Naive thymus-derived CD8-positive, alpha-beta T cell (primary cell): ENCODE measurements at places on chromosomes 4 and X.

DNA sequence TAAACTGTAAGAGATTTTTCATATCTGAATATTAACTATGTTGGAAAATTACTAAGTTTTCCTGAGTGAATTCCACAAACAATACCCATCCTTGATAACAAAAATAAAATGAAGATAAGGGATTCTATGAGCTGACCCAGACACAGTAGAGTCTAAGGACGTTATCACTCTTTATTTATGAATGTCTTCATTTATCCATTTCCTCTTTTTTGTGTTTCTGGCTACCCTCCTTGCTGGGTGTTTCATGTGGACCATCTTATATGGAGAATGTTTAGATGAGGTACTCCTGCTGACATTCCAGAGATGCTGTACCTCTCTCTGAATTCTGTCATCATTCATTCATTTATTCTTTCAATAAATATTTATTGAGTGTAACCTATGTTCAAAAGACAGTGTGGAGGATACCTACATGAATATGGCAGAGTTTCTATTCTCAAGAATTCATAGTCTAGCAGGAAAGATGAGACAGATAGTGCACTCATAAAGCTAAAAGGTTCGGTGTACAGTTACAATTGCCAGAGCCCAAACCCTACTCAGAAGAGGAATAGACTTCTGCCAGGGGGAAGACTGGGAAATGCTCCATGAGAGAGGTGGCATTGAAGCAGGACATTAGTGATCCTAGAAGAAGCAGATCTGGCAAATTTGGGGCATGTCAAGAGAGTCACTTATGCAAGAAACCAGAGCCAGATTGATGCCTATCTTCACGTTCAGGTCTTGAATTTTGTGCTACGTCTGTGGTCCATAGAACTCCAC lies 195.8 kb downstream of the MAML3 start:
- H3K4me1 ChIP-seq, result no peaks in the 10 kb centered on the region
- H3K27ac ChIP-seq, result no peak overlapping the region
- no peak for DNase-seq
- H3K4me3 ChIP-seq, result no peak overlapping the region

DNA sequence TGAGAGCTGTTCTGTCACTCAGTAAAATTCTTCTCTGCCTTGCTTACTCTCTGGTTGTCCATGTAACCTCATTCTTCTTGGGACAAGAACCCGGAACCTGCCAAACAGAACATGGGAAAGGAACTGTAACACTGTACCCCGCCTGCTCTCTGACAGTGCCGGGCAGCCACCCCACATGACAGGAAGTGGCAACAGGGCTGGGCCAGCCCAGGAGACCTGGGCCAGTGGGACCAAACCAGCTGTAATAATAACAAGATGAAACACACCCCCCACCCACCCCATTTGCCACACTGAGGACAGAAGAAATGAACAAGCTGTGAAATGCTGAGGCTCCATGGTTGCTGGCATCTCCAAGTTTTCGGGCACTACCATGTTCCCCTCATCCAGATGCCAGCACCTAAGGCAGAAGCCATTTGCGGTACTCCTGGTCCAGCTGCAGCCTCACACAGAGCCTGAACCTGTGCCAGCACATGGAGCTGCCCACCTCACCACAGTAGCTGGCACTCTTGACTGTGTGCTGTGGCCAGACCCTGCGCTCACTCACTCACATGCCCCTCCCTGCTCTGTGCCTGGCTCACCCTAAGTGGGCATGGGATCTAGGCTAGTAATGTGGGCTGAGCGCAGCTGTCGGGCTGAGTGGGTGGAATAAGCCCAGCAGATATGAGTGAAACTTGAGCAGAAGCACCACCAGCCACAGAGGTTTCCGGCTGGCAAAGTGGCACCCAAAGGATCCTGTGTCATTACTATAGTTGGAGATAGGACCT lies 126.2 kb upstream of the UGT8 start:
- no peaks in the 10 kb centered on the region for H3K36me3 ChIP-seq
- H3K27me3 ChIP-seq, result peaks cover 5% of the 10 kb centered on the region
- no peak overlapping the region for H3K4me3 ChIP-seq
- DNase-seq, result no peak

DNA sequence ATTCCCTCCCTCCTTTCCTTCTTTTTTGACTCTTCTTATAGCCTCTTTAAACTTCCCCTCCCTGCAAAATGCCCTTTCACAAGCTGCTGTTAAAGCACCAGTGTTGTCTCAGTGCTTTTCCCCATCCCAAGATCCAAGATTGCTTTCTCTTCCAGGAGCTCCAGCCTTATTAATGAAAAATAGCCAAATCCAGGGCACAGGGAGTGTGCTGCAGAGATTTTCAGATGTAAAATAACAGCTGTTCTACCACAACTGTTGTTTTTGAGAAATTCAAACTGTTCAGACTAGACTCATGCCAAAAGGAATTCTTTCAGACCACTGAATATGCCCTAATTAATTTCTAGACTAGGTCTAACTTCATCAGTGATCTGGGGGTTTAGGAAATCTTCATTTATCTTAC lies 47.0 kb upstream of the GPC3 start:
- H3K36me3 ChIP-seq, result no peaks in the 10 kb centered on the region
- DNase-seq, result no peak
- no peak overlapping the region for H3K27ac ChIP-seq

DNA sequence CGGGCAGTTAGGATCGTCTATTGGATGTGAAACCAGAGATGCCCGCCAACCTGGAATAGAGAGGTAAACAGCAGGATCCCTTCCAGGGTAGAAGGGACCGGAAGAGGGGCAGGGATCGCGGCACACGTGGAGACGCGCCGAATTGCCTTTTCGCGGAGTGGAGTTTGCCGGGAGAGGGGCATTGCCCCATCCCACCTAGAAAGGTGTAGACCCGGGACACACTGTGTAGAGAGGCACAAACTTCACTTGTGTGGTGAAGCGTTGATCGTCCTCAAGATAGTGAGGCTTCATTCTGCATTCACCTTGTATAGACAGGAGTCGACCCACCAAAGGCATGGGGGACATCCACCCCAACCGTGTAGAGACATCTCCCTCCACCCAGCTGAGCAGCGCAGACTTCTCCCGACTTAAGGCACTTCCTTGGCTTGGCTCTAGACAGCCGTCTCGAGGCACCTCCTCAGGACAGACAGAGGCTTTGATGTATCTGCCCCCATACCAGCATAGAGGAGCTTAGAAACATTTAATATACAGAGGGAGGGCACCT lies 410 bp downstream of the GNL3L start:
- no peaks in the 10 kb centered on the region for H3K27me3 ChIP-seq
- H3K27ac ChIP-seq, result peak overlapping the region; percentile 96
- H3K4me3 ChIP-seq, result peak overlapping the region; percentile 94
- H3K4me1 ChIP-seq, result peaks cover 14% of the 10 kb centered on the region

GRCh38 chr4:76736414-76736813 lies 161.5 kb downstream of the SOWAHB start:
- no peak overlapping the region for H3K27ac ChIP-seq
- no peaks in the 10 kb centered on the region for H3K36me3 ChIP-seq
- H3K4me3 ChIP-seq, result no peak overlapping the region
- no peak for DNase-seq

DNA sequence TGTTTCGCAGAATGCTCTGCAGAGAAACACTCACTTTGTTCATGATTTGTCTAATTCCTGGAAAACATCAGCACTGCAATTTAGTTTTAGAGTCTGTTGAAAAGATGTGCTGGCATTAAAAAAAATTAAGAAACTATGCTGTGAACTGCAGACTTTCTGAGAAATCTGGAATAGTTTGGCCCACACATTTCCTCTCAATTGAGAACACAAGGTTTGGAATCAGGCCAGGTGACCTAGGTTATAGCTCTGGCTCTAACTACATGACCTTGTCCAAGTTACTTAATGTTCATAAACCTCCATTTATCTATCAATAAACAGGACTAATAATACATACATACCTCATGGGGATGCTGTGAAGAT lies 61.4 kb upstream of the ENPEP start:
- peaks cover 6% of the 10 kb centered on the region for H3K36me3 ChIP-seq
- no peak overlapping the region for H3K4me3 ChIP-seq
- DNase-seq, result no peak
- H3K4me1 ChIP-seq, result no peaks in the 10 kb centered on the region
- no peak overlapping the region for H3K27ac ChIP-seq
- peaks cover 10% of the 10 kb centered on the region for H3K27me3 ChIP-seq

GRCh38 chrX:148567779-148568178 lies 67.4 kb downstream of the AFF2 start:
- H3K27me3 ChIP-seq, result peaks cover 3% of the 10 kb centered on the region
- no peak for DNase-seq
- H3K4me1 ChIP-seq, result no peaks in the 10 kb centered on the region
- H3K36me3 ChIP-seq, result no peaks in the 10 kb centered on the region

DNA sequence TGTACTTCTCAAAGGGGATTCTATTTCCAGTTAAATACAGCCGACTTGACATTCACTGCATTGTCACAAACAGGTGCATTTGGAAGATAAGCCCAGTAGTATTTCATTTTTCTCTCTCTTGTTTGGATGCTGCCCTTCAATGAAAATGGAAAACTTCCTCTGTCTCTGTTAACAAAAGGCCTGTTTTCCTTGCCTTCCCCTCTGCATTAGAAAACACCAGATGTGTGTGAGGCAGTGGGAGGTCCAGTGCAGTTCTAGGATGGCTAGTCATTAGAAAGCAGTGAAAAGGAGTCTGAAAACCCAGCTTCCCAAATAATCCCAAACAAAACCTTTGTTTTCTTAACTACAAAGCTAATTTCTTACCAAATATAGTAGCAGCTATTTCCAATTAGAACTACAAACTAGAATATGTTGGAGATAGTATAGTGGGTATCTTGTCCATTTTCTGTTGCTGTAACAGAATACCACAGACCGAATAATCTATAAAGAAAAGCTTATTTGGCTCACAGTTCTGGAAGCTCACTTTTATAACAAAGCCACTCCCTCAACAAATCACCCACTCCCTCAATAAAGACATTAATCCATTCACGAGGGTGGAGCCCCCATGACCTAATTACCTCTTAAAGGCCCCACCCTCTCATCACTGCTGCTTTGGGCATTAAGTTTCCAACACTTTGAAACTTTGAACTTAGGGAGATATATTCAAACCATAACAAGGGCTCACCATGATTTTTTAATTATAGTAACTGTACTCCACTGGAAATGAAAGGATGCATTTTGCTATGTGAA lies 452.1 kb upstream of the RPS6KA3 start:
- H3K27ac ChIP-seq, result no peak overlapping the region
- H3K4me3 ChIP-seq, result no peak overlapping the region
- peaks cover 5% of the 10 kb centered on the region for H3K36me3 ChIP-seq
- DNase-seq, result no peak

- no peaks in the 10 kb centered on the region for H3K36me3 ChIP-seq
- no peaks in the 10 kb centered on the region for H3K4me1 ChIP-seq
- no peaks in the 10 kb centered on the region for H3K27me3 ChIP-seq
- DNase-seq, result no peak
- no peak overlapping the region for H3K27ac ChIP-seq
- no peak overlapping the region for H3K4me3 ChIP-seq
Observed at GRCh38 chrX:142214081-142214480, 9.0 kb upstream of the MAGEC2 start.

DNA sequence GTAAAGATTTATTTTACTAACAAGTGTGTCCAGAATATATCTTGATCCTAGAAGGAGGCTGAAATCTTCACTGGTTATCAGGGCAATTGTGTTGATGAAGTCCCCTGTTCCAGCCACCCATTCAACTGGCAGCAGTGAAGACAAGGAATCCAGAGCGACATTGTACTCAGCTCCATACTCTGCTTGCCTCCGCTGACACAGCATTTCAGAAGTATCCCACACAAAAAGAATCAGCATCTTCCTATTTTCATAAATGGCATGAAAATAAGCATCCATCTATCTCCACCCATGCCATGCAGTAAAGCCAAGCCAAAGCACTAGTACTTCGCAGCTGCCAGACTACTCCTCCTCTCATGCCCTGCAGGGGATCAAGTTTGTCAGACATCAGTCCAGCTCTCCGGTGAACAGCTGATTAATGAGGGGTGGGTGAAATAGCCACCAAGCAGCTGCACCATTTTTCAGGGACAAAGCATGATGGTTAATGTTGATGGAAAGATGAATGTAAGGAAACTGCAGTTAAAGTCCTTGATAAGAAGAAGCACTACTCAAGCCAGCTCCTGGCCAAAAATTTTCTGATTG lies 54.0 kb downstream of the COL25A1 start:
- no peak for DNase-seq
- H3K36me3 ChIP-seq, result no peaks in the 10 kb centered on the region
- H3K4me1 ChIP-seq, result no peaks in the 10 kb centered on the region

DNA sequence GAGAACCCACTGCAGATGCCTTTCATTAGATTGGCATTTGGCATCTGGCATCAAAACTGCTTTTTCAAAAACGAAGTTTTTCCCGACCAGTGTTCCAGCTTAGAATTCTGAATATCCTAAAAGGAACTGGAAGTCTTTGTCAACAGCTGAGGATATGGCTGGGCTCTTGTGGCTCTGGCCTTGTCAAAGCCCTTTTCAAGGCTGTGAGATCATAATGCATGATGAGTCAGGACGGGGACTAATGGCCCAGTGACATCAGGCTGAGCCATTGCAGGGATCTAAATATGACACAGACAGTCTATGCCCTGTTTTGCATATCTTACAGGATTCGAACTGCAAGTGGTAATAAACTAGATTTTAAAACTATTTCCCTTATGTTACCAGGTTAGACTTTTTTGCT lies 306.4 kb downstream of the PTTG2 start:
- H3K27me3 ChIP-seq, result no peaks in the 10 kb centered on the region
- H3K27ac ChIP-seq, result no peak overlapping the region
- DNase-seq, result no peak

- peaks cover 4% of the 10 kb centered on the region for H3K27me3 ChIP-seq
- H3K4me1 ChIP-seq, result peaks cover 13% of the 10 kb centered on the region
- no peak for DNase-seq
- H3K27ac ChIP-seq, result no peak overlapping the region
- no peaks in the 10 kb centered on the region for H3K36me3 ChIP-seq
Observed at GRCh38 chr4:121953860-121954259, 2.0 kb upstream of the TRPC3 start.

- no peaks in the 10 kb centered on the region for H3K4me1 ChIP-seq
- H3K4me3 ChIP-seq, result no peak overlapping the region
- DNase-seq, result no peak
- no peaks in the 10 kb centered on the region for H3K36me3 ChIP-seq
- no peaks in the 10 kb centered on the region for H3K27me3 ChIP-seq
Observed at GRCh38 chr4:40462326-40462725, 127.2 kb downstream of the CHRNA9 start.

- peaks cover 8% of the 10 kb centered on the region for H3K27me3 ChIP-seq
- no peaks in the 10 kb centered on the region for H3K4me1 ChIP-seq
- H3K36me3 ChIP-seq, result no peaks in the 10 kb centered on the region
- no peak overlapping the region for H3K4me3 ChIP-seq
Observed at GRCh38 chr4:151540728-151541388, 131.9 kb downstream of the FHIP1A start.
